Hepatocyte (in vitro differentiated cells): ENCODE measurements at places on chromosomes 5 and 9. TPM values are rescaled to one million over a fixed set of nuclear protein-coding genes. Genes with fewer than 3 reads are reported as not detected.

PCDHB8 gene
- 0.24 and 0.63 TPM in 2 replicates for total RNA-seq

PCDHA1 gene
- 0.04 TPM in 1 of 2 replicates, not detected in the other for total RNA-seq

ARHGEF28 gene
- total RNA-seq, result 7.6 and 11.2 TPM in 2 replicates

ANKRD33B gene
- total RNA-seq, result 2.0 and 2.3 TPM in 2 replicates
